ENCODE measurements at places on chromosomes 5 and 9. TPM values are rescaled to one million over a fixed set of nuclear protein-coding genes. Genes with fewer than 3 reads are reported as not detected.

The ANKDD1B gene
- 0.98 TPM for total RNA-seq

The PCDHA3 gene
- 13.0 TPM for total RNA-seq

The TIMD4 gene
- total RNA-seq = not detected

The EDIL3 gene
- 37.1 TPM for total RNA-seq

The FAM169A gene
- 55.1 TPM for total RNA-seq

The SLC35A4 gene
- 4.7 TPM for total RNA-seq

The IL9 gene
- not detected for total RNA-seq

The ENTREP1 gene
- total RNA-seq = 3.2 TPM

The DELE1 gene
- total RNA-seq = 34.4 TPM

The C9orf153 gene
- total RNA-seq = 0.25 TPM

The CDX1 gene
- not detected for total RNA-seq

The FREM1 gene
- 1.7 TPM for total RNA-seq

The PPP3R2 gene
- under 0.01 TPM for total RNA-seq

The LPAR1 gene
- 13.0 TPM for total RNA-seq

The CATSPER3 gene
- not detected for total RNA-seq

Measured in temporal lobe (tissue), 4 donors.